GM12891 (cell line): ENCODE measurements at places on chromosomes 16 and 17.

GRCh38 chr17:51289696-51290111 is 29.4 kb downstream of the UTP18 start:
- DNase-seq: no peak

DNA sequence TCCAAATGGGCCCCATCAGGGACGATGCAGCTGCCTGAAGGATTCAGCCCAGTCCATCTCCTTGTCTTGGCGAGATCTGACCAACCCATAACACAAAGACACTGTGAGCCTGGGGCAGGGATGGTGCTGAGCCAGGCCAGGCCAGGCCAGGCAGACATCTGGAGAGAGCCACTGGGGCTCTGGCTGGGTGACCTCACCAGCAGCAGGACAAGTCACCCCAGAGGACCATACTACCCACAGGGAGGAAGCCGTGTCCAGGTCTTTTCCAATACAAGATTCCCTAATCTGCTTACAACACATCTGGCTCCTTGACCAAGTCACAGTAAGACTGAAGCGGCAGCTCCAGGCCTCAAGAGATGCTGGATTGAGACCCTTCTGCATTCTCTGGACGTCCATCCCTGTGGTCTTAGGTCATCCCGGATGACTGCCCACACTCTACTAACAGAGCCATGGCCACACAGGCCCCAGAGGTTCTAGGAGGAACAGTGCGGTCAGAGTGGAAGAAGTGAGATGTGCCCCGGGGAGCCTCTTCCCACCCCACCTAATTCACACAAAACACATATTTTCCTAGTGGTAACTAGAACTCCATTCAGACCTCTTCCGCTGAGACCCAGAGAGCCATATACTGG is 81.8 kb upstream of the RCVRN start:
- DNase-seq: no peak

DNA sequence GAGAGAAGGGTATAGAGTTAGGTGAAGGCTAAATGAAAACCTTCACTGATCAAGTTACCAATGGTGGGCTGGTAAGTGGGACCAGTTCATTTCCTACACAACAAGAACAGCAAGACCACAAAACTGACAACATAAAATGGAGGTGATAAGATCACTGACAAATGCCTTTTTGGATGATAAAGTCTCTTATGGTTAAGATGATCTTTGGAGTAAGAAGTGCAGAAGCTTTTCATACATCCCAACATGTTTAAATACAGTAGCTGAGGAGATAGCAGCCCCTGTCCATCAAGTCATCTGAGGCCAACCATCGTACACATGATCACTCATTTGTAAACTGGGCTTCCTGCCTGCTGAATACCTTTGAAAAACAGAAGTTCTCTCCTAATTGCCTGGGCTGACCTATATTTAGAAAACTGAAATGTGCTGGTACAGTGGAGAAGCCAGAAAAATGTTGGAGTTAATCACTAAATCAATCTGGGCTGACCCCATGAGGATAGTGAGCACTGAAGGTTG is 259.0 kb upstream of the ZFHX3 start:
- DNase-seq: no peak

GRCh38 chr16:81623365-81624102 is 155.6 kb upstream of the PLCG2 start:
- DNase-seq: no peak

GRCh38 chr17:34974794-34975785 is 5.2 kb upstream of the LIG3 start:
- no peak for DNase-seq

DNA sequence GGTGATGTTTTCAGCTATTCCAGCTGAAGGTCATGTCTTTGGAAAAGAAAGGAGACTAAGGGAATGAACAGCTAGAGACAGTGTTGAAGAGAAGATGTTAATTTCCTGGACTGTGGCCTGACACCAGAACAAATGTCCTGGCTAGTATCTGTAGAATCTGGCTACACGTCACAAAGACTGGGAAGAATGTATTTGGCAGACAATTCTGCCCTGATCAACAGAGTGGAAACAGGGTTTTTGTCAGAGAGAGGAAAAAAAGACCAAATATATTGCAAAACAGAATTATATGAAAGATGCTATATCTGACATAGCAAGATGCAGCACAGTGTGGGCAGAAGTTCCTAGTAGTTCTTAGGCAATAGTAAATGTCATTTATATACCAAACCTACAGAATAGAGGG is 17.0 kb upstream of the ANKFN1 start:
- no peak for DNase-seq

DNA sequence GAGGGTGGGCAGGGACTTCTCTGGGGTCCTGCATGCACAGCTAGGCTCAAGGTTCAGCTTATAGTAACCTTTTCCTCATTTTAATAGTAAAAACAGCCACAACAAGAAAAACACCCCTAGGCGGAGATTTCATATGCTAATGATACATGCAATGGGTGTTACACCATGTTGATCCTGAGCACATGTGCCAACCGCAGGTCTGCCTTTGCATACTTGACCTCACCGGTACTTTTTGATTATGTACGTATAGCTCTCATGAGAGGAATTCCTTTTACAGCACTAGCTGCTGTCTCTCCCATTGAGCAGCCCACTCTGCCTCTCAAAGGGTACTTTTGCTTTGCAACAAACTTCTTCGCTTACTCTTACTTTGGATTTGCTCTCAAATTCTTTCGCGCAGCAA is 1.9 kb downstream of the KRTAP4-8 start:
- DNase-seq: no peak

GRCh38 chr16:5319799-5320198 is 222.2 kb upstream of the EEF2KMT start:
- DNase-seq: no peak

- DNase-seq: no peak
These were observed 19.6 kb upstream of the LRRC75A start for GRCh38 chr17:16511593-16511992.

GRCh38 chr16:60646631-60647030 is 1389.6 kb downstream of the CDH8 start:
- DNase-seq: no peak

- no peak for DNase-seq
These were observed 252.3 kb downstream of the ABCC12 start for GRCh38 chr16:47903470-47903869.

DNA sequence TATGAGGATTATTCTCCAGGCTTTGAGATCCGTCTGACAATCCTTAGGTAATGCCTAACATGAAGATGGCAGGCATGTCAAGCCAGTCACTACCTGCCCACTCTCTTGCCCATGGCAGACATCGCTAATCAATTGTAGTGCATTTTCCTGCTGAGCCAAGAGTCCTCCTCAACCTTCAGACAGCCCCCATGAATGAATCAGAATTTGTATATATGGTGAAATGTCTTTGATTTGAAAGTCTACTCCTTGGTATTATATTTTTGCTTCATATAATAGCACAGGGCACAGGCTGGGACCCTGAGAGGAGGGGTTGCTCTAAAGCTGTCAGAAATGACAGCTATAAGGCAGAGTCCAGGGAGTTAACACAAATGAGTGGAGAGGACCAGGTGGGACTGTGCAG is 27.0 kb upstream of the COQ7 start:
- DNase-seq: no peak

GRCh38 chr16:89013692-89014402 is 36.8 kb upstream of the CBFA2T3 start:
- no peak for DNase-seq

- DNase-seq: no peak
These were observed 221.5 kb downstream of the IRF8 start for GRCh38 chr16:86120201-86121192.

- no peak for DNase-seq
These were observed 20.8 kb downstream of the CRYM start for GRCh38 chr16:21257284-21257683.

DNA sequence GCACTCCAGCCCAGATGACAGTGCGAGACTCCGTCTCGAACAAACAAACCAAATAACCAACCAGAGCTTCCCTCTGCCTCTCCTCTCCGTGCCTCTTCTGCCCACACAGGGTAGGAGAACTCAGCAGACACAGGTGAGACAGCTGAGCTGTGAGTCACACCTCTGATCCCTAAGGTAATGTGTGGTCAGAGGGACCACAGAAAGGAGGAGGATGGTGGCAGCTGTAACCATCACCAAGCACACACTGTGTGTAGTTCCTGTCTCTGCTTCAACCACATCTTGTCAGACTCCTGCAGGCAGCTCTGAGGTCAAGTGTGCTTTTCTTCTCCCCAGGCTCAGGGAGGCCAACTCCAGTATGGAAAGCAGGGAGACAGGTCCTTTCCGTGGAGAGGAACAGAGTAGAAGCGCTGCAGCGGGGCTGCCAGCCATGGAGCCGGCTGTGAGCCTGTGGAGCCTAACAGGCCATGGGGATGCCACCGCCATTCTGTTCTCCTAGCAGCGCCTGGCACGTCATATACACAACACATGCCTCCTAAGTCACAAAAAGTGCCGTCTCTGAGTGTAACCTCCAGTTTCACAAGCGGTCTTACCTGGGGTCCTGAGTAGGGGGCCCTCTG is 7.1 kb downstream of the NUDT16L1 start:
- no peak for DNase-seq

DNA sequence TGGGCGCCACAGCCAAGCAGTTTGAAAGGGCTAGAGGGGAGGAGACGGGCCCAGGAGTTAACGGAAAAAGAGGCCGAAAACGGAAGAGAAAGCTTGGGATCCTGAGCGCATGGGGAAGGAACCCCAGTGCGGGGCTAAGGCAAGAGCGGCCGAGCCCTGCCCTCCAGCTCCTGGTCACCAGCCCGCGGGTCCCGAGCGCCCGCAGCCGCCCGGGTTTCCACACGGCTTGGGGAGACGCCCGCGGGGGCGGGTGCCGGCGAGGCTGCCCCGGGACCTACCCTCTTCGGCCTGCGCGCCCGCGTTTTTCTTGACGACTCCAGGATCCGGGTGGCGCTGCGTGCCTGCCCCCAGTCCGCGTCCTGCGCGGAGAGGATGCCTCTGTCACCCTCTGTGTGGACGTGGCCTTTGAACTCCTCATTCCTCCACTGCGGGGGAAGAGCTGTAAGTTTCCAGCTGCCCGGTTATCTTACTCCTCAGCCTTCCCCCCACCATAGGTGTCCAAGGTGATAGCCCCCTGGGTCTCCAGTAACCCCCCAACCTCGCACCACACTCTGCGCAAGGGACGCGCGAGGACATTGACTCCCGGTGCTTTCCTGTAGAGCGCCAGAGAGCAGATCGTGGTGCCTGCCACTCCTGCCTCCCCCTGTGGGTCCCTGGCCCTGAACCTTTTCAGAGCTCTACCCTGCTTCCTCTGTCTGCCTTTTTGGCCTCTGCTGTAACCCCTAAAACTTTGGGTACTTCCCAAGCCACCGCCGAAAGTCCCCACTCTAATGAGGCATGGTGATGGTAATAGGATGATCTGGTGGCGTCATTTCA is 1.7 kb upstream of the CDH11 start:
- DNase-seq: no peak

GRCh38 chr16:88642881-88643643 is 4.7 kb downstream of the IL17C start:
- DNase-seq: no peak

DNA sequence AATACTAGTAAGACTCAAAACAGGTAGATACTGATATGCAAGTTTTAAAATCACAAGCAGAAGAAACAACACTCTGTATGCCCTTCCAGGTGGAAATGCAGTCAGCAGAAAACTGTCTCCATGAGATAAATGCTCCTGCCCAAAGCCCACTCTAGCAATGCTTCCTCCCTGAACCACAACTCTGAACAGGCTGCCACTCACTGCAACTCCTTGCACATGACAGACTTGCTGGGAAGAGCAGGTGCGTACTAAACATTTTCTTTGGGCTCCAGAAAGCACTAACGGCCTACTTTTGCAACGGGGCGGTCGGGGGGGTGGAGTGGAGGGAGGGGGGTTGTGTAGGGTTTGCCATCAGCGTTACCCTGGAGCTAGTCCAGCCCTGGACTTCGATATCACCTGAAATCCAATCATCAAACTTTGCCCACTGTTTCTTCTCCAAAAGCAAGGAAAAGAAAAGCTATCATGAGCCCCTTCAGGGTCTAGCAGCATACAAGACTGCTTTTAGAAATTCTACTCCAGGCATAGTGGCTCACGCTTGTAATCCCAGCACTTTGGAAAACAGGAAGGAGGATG is 46.1 kb downstream of the ANKRD11 start:
- DNase-seq: no peak

GRCh38 chr17:55693254-55694216 is 29.1 kb downstream of the TMEM100 start:
- DNase-seq: no peak

GRCh38 chr16:11233727-11234376 is 22.2 kb downstream of the SOCS1 start:
- DNase-seq: no peak

GRCh38 chr17:14746822-14747602 is 446.1 kb downstream of the HS3ST3B1 start:
- no peak for DNase-seq

- DNase-seq: no peak
These were observed 13.8 kb downstream of the CASKIN2 start for GRCh38 chr17:75501378-75502071.

DNA sequence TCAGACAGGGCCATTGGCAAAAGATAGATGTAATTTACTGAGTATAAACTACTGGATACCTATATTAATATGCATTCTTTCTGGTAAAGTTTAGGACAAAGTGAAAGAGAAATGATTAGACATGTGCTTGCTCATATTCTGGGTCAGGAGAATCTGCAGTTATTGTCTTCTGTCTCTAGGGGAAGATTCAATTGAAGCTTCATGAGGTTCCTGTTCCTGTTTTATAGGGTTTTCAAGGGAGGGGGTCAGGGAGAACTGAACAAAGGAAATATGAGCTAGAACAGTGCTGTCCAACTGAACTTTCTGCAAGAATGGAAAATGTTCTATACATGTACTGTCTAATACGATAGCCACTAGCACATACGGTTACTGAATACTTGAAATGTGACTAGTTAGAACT is 59.3 kb upstream of the CORO6 start:
- DNase-seq: no peak

- DNase-seq: no peak
These were observed 15.2 kb downstream of the KRT23 start for GRCh38 chr17:40922239-40922638.
